ENCODE measurements at places on chromosomes 11 and 22.

DNA sequence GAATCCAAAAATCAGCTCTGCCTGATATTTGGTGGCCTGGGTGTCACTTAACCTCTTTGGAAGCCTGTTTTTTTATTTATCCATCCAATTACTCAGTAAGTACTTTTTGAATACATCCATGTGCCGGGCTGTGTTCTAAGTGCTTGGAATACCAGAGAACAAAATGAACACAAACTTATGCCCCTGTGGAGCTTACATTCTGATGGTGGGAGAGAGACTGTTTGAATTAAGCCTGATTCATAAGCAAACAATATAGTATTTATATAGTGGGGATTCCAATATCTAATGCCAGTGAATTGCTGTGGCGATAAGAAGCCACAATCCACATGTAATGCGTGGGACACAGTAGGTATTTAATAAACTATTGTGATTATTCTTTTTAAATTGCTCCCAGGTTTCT lies 19.4 kb downstream of the KCNJ5 start:
- no peak for DNase-seq

- no peak for DNase-seq
Observed at GRCh38 chr22:44848296-44848741, 95.9 kb downstream of the ARHGAP8 start.

DNA sequence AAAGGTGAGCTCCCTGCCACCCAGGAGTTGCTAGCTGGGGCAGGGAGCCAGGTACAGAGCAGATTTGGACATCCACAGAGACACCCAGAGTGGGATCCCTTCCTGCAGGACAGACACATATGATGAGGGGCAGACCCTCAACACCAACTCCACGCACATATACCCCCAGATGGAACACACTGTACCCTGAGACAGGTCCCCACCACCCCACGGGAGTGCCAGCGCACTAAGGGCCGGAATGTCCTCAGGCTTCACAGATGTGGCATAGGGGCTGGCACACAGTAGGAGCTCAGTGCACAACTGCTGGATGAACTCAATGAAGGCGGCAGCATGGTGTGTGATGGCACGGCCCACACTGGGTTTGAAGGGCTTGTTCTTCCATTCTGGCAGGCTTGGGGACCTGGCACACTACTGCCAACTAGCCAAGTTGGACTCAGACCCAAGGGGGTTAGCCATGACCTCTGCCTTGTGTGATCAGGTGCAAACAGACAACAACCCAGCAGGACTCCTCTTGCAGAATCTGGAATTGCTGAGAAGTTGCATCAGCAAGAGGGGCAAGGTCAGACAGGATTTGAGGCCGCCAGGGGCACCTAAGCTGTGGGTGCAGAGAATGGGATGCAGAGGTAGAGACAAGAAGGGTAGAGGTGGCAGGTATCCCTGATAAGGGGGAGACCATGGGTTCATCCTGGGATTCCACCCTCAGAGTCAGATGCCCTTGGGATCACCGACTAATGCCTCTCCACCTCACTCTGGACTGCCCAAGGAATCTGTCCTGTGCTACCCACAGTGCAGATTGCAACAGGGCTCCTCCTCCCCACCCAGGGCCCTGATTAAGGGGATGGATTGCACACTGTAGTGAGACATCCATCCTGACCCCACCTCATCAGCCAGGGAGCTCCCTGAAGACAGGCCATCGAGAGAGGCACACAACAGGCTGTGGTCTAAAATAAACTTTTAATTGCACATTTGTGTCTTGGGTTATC lies 2.4 kb downstream of the C22orf15 start:
- DNase-seq = no peak

GRCh38 chr11:126543691-126544090 lies 188.2 kb downstream of the ST3GAL4 start:
- DNase-seq = no peak

- peak; percentile 30 for DNase-seq
Observed at GRCh38 chr11:63985812-63986155, 454 bp upstream of the OTUB1 start.

DNA sequence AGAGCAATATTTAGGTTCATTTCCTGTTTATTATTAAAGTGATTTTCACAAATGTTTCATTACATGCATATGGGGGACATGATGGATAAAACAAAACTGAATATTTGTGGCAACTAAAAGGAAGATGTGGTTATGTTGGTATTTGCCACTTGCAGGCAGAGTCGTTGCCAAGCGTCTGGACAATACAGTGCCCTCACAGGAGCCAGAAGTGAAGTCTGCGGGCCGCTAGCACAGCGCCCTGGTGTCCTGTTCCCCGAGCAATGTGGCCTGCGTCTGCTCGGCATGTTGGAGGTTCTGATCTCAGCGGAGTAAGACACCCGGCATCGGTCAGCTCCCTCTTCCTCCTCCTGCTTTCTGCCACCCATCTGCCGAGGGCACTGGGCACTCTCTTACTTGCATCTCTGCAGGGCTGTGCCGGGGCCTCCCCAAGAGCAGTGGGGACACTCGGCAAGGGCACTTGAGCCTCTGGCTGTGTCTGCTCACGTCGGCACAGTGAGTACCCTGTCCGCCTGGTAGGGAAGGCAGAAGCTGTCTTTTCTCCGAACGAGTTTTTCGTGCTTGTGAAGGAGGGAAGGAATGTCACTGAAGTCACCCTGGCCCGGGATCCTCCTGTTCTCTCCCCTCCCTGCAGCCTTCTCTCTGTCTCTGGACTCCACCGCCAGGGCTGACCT lies 10.5 kb upstream of the TTLL12 start:
- no peak for DNase-seq
